Stimulated activated CD4-positive, alpha-beta T cell treated with anti-CD3 and anti-CD28 coated beads, TNF-alpha, amount 100 ng/mL, for 4 hours (primary cell): ENCODE measurements at places on chromosomes 1 and 21.

DNA sequence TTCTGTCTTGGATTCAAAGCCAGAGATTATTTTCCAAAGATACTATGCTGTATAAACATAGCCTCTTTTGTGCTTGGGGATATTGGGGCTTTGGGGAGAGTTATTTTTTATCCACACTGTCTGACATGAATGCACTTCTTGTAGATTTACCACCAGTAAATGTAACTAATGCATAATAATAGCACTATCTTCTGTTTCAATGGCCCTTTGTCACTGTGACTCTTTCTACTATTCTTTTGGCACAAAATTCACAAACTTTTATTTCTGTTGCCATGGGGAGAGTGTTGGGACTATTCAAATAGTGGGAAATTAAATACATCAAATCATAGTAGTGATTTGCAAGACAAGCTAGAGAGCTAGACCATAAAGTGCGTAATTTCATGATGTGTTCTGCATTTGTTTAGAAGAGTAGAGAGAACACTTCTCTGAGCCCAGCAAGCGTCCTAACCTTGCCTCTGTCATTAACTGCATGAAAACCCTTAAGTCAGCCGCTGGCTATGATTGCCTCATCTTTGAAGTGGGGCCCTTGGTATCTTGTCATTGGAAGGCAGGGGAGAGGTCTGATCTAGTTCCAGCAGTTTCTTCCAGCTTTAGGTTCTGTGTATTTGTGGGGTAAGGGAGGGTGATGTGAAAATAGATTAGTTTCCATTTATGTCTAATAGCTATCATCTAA, 154.4 kb downstream of the HHAT start:
- no peak for DNase-seq

DNA sequence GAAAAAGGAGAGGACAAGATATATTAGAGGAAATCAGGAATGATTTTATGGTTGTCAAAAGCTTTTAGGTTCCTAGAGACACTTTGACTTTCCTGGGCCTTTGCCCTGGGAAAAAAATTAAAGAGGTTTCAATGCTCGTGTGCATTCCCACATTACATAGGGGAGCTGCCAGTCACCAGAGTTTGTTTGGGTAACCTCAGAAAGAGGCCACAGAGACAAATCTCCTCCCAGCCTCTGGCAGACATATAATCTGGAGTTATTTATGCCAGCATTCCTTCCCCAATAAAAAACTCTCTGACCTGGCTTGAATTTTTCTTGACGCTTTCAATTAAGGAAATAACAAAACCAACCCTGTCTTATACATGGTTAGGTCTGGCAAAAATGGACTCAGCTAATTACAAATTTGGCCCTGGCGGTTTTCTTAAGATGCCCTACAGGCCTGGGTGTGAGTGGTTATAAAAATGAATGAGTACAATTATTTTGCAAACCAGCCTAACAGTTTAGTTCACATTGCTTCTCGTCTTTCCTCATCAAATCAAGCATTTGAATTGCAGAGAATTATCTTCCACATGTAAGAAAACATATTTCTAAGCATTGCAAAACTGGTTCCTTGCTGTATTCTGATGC, 63.7 kb downstream of the WLS start:
- DNase-seq, result no peak

- DNase-seq, result no peak
These were observed 267.5 kb upstream of the RAB4A start for GRCh38 chr1:229003233-229004031.

DNA sequence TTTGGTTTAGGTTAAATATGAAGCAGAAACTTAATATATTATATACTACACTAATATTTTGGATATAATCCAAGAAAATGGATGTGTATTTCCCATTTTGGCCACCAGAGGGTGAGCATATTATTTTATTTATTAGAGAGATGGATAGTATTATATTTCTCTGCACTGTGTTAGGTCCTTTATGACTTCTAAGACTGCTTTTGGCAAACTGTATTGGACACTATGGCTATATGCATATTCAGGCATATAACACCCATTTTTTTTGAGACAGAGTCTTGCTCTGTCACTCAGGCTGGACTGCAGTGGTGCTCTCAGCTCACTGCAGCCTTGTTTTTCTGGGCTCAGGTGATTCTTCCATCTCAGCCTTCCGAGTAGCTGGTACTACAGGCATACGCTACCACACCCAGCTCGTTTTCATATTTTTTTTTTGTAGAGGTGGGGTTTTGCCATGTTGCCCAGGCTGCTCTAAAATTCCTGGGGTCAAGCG, 17.8 kb upstream of the PGM1 start:
- no peak for DNase-seq

- no peak for DNase-seq
These were observed 349.6 kb downstream of the PTBP2 start for GRCh38 chr1:97071173-97071572.

GRCh38 chr1:54095546-54096226, 42.3 kb downstream of the TCEANC2 start:
- no peak for DNase-seq

GRCh38 chr21:26379561-26379960, 193.5 kb downstream of the CYYR1 start:
- DNase-seq, result no peak

GRCh38 chr1:230807029-230807428, 59.8 kb downstream of the CAPN9 start:
- DNase-seq, result no peak
